ENCODE measurements at places on chromosomes 2 and 18. TPM values are rescaled to one million over a fixed set of nuclear protein-coding genes. Genes with fewer than 3 reads are reported as not detected.

Gene EPHA4
- total RNA-seq, result 6.8 TPM

Gene ERICH2
- not detected for total RNA-seq

Gene PDCD1
- total RNA-seq, result not detected

Gene MROH2A
- not detected for total RNA-seq

Gene PLCL1
- total RNA-seq, result 0.88 TPM

Gene CAVIN2
- 16.9 TPM for total RNA-seq

Gene TUBA4B
- not detected for total RNA-seq

Gene EVX2
- total RNA-seq, result not detected

Gene STPG4
- not detected for total RNA-seq
